A549 treated with DMSO at 1 μM for 4 hours (cell line): ENCODE measurements at places on chromosomes 3 and 15. TPM values are rescaled to one million over a fixed set of nuclear protein-coding genes. Genes with fewer than 3 reads are reported as not detected.

Gene ANP32A
- total RNA-seq, result 266 to 285 TPM (median 282 TPM) in 5 replicates

Gene MYLK
- total RNA-seq, result 12.3 to 16.6 TPM (median 15.2 TPM) in 5 replicates

Gene ISY1
- total RNA-seq, result 19.0 to 24.5 TPM (median 22.6 TPM) in 5 replicates

Gene SGO1
- total RNA-seq, result 14.9 to 18.5 TPM (median 17.6 TPM) in 5 replicates

Gene LRTM1
- not detected in 5 replicates for total RNA-seq

Gene ISL2
- 3.3 to 4.6 TPM (median 4.0 TPM) in 5 replicates for total RNA-seq

Gene TMEM207
- total RNA-seq, result not detected in 5 replicates

Gene NDN
- total RNA-seq, result 0.05 to 0.10 TPM in 2 of 5 replicates, not detected in the others

Gene PLCH1
- total RNA-seq, result 1.0 to 1.6 TPM (median 1.2 TPM) in 5 replicates

Gene AP4E1
- total RNA-seq, result 7.7 to 11.0 TPM (median 9.3 TPM) in 5 replicates

Gene ENTPD3
- 0.05 TPM in 1 of 5 replicates, not detected in the others for total RNA-seq

Gene SAXO2
- total RNA-seq, result 1.8 to 2.4 TPM (median 2.2 TPM) in 5 replicates

Gene ATRIP
- total RNA-seq, result 7.3 to 9.8 TPM (median 9.4 TPM) in 5 replicates

Gene HYAL1
- total RNA-seq, result 0.28 to 0.45 TPM (median 0.33 TPM) in 5 replicates

Gene HIGD2B
- 0.09 TPM in 1 of 5 replicates, not detected in the others for total RNA-seq

Gene ZNF592
- 18.2 to 24.1 TPM (median 22.9 TPM) in 5 replicates for total RNA-seq

Gene CASR
- total RNA-seq, result not detected in 5 replicates

Gene TGM4
- total RNA-seq, result 0.05 to 0.09 TPM (median 0.07 TPM) in 3 of 5 replicates, not detected in the others

Gene NR2F2
- total RNA-seq, result 18.5 to 28.5 TPM (median 23.6 TPM) in 5 replicates

Gene SCG3
- total RNA-seq, result 0.02 to 0.20 TPM (median 0.05 TPM) in 5 replicates

Gene IL16
- total RNA-seq, result 0.15 to 0.24 TPM in 2 of 5 replicates, not detected in the others

Gene COL8A1
- total RNA-seq, result not detected in 5 replicates

Gene TRIM42
- total RNA-seq, result not detected in 5 replicates

Gene DPPA2
- total RNA-seq, result not detected in 5 replicates

Gene GADL1
- not detected in 5 replicates for total RNA-seq
